ENCODE measurements at places on chromosomes 5 and 9.

DNA sequence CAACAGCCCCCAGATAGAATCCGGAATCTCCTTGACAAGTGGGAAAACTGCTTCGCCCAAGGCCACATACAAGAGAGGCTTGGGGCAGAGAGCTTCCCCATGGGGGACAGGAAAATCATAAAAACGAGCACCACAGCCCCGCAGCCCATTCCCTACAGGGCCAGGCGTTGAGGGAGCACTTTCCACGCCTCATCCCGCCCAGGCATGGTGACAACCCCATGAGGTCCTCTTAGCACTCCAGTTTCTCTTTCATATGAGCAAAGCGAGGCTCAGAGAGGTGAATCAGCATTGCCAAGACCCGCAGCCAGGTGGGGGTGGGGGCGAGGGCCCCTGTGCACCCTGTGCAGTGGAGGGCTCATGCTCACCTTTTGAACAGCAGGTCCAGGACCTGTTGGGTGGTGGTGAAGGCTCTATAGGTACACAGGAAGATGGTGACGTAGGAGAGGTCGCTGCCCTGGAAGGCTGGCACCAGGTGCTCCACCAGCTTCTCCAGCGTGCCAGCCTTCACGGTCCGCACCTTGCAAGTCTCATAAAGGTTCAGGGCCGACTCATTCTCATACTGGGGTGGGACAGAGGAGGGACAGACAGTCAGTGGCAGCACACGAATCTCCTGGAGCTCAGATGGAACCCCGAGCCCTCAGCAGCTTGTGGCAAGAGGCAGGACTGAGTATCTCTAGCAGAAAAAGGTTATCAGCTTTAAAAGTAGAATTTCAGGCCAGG is 10.9 kb downstream of the RALGDS start:
- DNase-seq: no peak

DNA sequence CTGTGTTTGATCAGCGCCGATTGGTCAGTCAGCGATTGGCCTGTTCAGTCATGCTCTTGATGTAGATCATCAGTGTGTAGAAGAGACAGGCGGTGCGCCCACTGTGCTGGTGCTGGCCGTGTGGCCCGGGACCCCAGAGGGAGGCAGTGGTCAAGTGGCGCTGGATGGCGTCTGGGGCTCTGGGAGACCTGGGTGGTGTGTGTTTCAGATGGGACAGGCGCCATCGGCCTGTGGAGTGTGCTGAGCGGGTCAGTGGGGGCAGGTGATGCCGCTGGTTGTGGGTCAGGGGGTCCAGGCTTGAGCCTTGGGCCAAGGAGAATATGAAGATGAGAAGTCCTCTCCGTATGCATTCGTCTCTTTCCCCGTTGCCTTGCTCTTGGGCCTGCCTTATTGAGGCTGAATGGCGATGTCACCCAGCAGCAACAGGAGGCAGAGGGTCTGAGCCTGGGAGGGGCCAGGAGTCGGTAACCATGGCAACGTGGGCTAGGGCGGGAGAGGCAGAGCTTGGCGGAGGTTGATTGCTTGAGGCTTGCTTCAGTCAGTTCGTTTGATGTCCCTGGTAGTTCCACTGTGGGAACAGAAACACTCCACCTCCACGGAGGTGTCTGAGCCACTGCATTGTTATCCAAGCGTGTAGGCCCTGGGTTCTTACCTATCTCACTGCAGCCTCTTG is 117.8 kb upstream of the CACNA1B start:
- DNase-seq: no peak

DNA sequence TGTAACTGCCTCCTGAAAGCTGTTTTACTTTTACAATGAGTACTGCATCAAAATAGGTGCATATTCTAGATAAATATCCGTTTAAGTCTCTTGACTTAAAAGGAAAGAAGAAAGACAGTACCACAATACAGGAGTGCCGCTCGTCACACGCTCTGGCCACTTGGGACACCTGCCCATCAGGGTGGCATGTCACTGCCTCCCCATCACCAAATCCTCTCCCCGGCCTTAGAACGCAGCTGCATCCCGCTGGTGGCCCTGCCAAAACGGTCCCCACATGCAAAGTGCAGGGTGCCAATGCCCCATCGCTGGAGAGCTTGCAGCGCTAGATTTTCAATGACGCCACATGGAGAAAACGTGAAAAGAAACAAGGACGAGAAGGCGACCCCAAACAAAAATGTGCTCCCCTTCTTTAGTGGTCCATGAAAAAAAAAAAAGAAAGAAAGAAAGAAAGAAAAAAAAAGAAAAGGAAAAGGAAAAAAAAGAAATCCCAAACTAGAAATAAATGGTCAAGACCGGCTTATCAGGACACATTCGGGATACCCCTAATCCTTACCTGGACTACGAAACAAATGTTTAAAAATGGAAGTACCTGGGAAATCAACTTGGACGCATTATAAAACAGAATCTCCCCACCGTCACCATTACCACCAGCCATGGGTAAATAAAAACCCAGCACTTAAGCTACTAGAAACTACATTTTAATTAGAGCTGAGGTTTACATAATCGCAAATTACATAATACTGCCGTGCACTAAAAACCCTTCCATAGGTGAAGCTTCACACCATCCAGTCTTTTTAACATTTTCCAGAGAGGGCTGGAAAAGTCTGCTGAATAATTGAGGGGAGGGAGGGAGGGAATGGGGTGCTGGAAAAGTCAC is 1.0 kb downstream of the ANKH start:
- DNase-seq: peak; percentile 77

DNA sequence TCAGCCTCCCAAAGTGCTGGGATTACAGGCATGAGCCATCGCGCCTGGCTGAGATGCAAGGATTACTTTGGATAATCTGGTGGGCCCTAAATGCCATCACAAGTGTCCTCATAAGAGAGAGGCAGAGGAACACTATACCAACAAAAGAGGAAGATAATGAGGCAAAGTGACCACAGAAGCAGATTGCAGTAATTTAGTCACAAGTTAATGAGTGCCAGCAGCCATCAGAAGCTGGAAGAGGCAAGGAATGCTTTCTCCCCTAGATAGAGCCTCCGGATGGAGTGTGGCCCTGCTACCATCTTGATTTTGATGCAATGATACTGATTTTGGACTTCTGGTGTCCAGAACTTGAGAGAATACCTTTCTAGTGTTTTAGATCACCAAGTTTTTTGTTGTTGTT is 122.3 kb downstream of the SPATA31D1 start:
- DNase-seq: no peak

DNA sequence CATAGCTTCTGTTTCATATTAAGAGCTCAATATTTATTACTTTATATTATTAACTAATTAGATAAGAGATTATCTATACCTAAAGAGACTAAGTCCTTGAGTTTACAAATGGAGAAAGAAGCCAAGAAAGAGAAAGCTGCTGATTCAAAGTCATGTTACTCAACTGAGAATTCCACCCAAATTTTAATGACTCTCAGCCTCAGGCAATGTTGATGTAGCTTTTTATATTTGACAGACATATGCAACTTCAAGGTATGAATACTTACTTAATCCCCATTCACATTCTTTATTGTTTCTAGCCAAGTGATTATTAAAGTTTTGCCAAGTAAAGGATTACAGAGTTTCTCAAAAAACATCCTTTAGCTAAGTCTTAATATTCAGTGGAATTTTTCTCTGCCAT is 527.5 kb upstream of the NMUR2 start:
- no peak for DNase-seq
